ENCODE measurements at places on chromosomes 6 and 20.

GRCh38 chr6:84462698-84463097 is 235.3 kb upstream of the CEP162 start:
- peak; percentile 48 for DNase-seq

GRCh38 chr20:63433756-63434531 is 38.5 kb downstream of the KCNQ2 start:
- no peak for DNase-seq

DNA sequence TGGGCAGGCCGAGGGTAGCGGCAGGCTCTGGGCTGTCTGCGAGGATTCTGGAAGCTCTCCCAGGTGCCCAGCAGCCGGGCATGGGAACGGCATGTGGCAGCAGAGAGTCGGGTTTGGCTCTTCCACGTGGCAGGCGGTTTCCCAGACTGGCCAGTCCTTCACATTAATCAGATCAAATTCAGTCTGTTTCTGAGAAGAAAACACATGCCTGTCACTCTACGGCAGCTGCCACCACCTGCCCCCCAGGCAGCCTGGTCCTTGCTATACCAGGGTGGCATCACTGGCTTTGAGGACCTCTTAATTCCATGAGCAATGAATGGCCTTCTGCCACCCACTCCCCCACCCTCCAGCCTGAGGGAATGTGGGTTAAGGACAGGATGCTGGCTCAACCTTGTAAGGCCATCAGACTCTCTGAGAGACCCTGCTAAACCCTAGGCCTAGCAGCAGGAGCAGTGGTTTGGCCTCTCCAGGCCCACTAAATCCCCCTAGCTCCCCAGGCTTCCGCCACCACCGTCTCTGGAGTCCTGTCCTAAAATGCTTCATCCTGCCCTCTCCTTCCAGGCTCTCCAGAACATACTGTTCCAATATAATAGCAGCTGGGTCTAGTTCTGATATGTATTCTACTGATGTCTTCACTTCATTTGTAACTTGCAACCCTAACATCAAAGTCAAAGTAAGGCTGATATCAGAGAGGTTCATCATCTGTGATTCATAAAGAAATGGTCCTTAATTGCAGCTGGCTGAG is 47.8 kb downstream of the PLCG1 start:
- DNase-seq = no peak

DNA sequence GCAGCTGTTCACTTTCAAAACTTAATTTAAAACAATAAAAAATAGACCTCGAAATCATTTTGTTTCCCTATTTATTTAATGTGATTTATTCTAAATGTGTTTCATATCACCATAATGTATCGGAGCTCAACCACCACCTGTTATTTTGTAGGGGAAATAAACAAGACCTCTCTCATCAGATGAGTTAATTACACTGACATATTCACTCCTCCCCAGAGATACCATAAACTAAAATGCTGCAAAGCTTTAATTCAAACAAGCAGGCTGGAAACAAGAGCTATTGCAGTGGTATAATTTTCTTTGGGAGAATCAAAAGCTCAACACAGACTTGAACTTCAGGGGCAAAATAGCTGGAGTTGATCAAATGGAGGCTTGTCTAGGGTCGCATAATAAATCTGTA is 303.5 kb upstream of the TSHZ2 start:
- no peak for DNase-seq

DNA sequence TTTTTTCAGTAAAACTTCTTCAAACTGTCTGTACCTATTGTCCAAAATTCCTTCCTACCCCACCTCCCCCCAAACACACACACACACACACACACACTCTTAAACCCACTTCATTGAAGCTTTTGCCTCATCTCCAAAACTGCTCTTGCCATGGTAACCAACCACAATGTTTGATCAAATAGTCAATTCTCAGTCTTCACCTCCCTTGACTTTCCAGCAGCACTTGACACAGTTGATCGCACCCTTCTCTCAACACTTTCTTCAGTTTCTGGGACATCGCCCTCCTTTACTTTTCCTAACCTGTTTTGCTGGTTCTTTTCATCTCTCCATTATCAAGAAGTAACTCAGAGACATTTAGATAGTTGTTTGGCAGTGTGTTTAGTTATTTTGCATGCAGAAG is 71.5 kb upstream of the COL21A1 start:
- DNase-seq = no peak

GRCh38 chr6:143634486-143634885 is 43.3 kb upstream of the PHACTR2 start:
- no peak for DNase-seq

GRCh38 chr20:31718952-31719643 is 3.6 kb downstream of the BCL2L1 start:
- DNase-seq = no peak

DNA sequence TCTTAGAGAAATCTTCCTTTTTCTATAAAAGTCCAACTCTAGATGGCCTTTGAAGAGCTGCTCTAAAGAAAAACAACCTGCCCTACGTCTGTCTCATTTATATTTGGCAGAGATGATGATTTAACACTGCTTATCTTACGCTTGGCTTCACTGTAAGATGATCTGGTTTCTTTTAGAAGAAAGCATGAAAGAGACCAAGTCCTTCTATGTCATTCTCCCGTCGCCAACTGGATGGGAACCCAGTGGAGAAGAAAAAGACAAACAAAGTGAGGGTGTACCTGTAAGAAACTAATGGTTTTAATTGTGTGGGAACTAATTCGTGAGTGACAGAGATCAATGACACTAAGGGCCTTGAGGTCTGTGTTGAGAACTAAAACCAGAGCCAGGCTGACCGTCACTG is 92.8 kb downstream of the MBOAT1 start:
- DNase-seq = no peak

GRCh38 chr6:140636908-140637402 is 1262.5 kb upstream of the CITED2 start:
- DNase-seq = no peak

GRCh38 chr6:4958624-4959023 is 45.2 kb downstream of the RPP40 start:
- no peak for DNase-seq

GRCh38 chr6:52213127-52213526 is 27.0 kb downstream of the IL17A start:
- no peak for DNase-seq

GRCh38 chr6:48754641-48755040 is 643.6 kb upstream of the PTCHD4 start:
- no peak for DNase-seq

All from amniotic stem cell (primary cell).